Vein endothelial cell (primary cell): ENCODE measurements at places on chromosomes 3 and 15. TPM values are rescaled to one million over a fixed set of nuclear protein-coding genes. Genes with fewer than 3 reads are reported as not detected.

The PSMA4 gene
- 260 and 339 TPM in 2 replicates for total RNA-seq

The TRH gene
- not detected in 2 replicates for total RNA-seq

The LRRC3B gene
- total RNA-seq: not detected in 2 replicates

The KIF23 gene
- total RNA-seq: 14.0 and 37.2 TPM in 2 replicates

The IGSF10 gene
- total RNA-seq: under 0.01 TPM in 1 of 2 replicates, not detected in the other

The LRTM1 gene
- not detected in 2 replicates for total RNA-seq

The GHSR gene
- total RNA-seq: not detected in 2 replicates

The IL17RD gene
- 0.96 and 0.98 TPM in 2 replicates for total RNA-seq

The SLC38A3 gene
- not detected in 2 replicates for total RNA-seq

The TGM5 gene
- total RNA-seq: not detected in 2 replicates

The AGTR1 gene
- 0.10 TPM in 1 of 2 replicates, not detected in the other for total RNA-seq

The COL6A5 gene
- not detected in 2 replicates for total RNA-seq

The WDR93 gene
- 0.10 TPM in 1 of 2 replicates, not detected in the other for total RNA-seq

The RLBP1 gene
- total RNA-seq: not detected in 2 replicates

The TMPRSS7 gene
- total RNA-seq: not detected in 2 replicates

The RASL12 gene
- total RNA-seq: not detected in 2 replicates

The PIERCE2 gene
- total RNA-seq: 0.38 and 1.6 TPM in 2 replicates

The ONECUT1 gene
- not detected in 2 replicates for total RNA-seq

The CLCN2 gene
- total RNA-seq: 4.4 and 4.6 TPM in 2 replicates

The CIP2A gene
- 16.7 and 30.0 TPM in 2 replicates for total RNA-seq

The SPATA12 gene
- 0.33 and 0.48 TPM in 2 replicates for total RNA-seq

The TM6SF1 gene
- total RNA-seq: 26.3 and 38.2 TPM in 2 replicates

The DUOXA2 gene
- not detected in 2 replicates for total RNA-seq

The SNX22 gene
- total RNA-seq: under 0.01 and 0.57 TPM in 2 replicates

The C3orf80 gene
- total RNA-seq: 0.33 TPM in 1 of 2 replicates, not detected in the other

The TPM1 gene
- 282 and 616 TPM in 2 replicates for total RNA-seq

The IL17RB gene
- not detected in 2 replicates for total RNA-seq

The HRH1 gene
- total RNA-seq: 13.5 and 16.7 TPM in 2 replicates

The WNT5A gene
- 2.3 and 3.0 TPM in 2 replicates for total RNA-seq

The CRABP1 gene
- total RNA-seq: not detected in 2 replicates

The ST6GAL1 gene
- total RNA-seq: 84.9 and 106 TPM in 2 replicates

The TM4SF1 gene
- 957 and 972 TPM in 2 replicates for total RNA-seq

The SLC28A1 gene
- not detected in 2 replicates for total RNA-seq

The NRG4 gene
- total RNA-seq: not detected in 2 replicates

The AMOTL2 gene
- total RNA-seq: 141 and 175 TPM in 2 replicates

The GNAT1 gene
- not detected in 2 replicates for total RNA-seq

The HGD gene
- total RNA-seq: 0.19 TPM in 1 of 2 replicates, not detected in the other

The C3orf49 gene
- total RNA-seq: not detected in 2 replicates

The LRRC58 gene
- total RNA-seq: 19.6 and 27.7 TPM in 2 replicates

The POPDC2 gene
- 0.33 and 0.48 TPM in 2 replicates for total RNA-seq

The CCR4 gene
- total RNA-seq: 0.10 TPM in 1 of 2 replicates, not detected in the other
